ENCODE measurements at places on chromosomes 6 and 20. TPM values are rescaled to one million over a fixed set of nuclear protein-coding genes. Genes with fewer than 3 reads are reported as not detected.

TRIM15 gene
- not detected for total RNA-seq

ARFGEF3 gene
- total RNA-seq: 0.08 TPM

MAK gene
- 0.24 TPM for total RNA-seq

CFB gene
- 10.7 TPM for total RNA-seq

EPB41L2 gene
- 40.9 TPM for total RNA-seq

ENPP1 gene
- total RNA-seq: 3.6 TPM

SLC52A3 gene
- total RNA-seq: not detected

CLVS2 gene
- total RNA-seq: not detected

SEMG2 gene
- not detected for total RNA-seq
